Tibial nerve (tissue), 4 donors: ENCODE measurements at places on chromosomes 11 and 22.

DNA sequence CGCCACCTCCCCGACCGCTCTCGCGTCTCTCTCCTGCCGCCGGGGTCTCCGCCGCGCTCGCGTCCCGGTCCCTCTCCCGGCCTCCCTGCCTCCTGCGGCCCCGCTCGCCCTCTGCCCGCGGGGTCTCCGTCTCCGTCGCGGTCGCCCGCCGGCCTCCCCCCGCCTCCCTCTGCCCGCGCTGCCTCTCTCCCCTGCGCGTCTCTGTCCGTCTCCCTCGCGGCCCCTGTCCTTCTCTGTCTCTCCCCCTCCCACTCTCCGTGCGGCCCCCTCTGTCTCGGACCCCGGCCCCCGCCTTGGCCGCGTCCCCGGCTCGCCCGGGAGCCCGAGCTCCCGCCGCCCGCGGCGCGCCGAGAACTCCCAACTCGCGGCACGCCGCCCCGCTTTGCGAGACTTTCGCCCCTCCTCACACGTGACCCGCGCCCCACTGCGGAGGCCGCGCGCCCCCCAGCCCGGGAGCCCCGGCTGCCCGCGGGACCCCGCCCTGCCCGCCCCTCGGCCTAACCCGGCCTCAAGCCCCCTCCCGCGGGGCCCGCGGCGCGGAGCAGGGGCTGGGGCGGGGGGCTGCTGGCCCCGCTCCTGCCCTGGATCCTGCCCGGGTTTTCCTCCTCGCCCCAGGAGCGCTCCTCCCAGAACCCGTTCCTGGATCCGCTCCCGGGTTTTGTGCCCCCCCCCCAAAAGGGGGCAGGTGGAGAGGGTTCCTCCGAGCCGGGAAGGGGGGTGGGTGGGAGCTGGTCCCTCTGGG, 702 bp upstream of the KCNJ4 start:
- H3K4me1 ChIP-seq = peaks cover 29% of the 10 kb centered on the region
- no peaks in the 10 kb centered on the region for H3K36me3 ChIP-seq
- H3K27ac ChIP-seq = peak overlapping the region; percentile 7
- H3K27me3 ChIP-seq = peaks cover 68% of the 10 kb centered on the region
- H3K4me3 ChIP-seq = peak overlapping the region; percentile 35
- DNase-seq = no peak

DNA sequence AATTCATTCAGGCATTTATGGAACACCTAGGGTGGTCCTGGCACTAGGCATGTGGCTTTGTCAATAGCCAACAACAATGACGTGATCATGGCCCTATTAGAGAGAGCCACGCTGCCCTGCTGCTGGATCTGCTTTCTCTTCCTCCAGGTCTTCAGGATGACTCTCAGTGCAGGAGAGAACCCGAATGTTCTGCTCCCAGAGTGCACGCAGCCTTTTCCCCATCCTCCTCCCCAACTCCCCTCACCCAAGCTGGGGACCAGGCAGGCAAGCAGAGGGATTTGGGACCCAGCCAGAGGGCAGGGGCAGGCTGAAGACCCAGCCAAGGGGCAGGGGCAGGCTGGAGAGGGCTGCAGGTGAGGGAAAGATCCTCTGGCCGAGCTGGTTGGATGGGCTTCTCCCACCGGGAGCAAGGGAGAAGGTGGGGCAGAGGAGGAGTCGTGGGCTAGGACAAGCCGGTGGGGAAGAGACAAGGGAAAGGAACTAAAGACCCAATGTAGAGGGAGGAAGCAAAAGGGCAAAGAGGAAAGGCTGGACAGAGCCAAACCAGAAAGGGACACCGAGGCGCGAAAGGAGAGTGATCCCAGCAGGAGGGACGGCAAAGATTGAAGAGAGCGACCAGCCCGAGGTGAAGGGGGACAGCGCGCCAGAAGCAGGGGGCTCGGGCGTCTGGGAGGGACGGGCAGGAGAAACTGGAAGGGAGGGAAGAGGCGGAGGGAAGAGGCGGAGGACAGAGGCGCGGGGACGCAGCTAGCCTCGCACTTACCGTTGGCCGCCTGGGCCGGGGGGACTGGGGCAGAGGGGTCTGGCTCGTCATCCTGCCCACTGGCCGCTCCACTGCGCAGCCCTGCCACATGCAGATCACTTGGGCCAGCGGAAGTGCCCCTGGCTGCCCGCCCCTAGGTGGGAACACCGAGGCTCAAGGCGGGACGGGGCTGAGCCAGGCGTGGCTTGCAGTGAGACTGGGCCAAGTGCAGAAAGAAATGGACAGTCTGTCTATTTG, at the start of gene KCTD14:
TSS of gene KCTD14 (minus strand) at position 880 of the 1,000 bp plus-strand sequence. CDS start at position 853, 27 bp downstream.
- peak within 1 kb of the TSS; percentile 57 for H3K4me3 ChIP-seq
- DNase-seq = no peak
- H3K36me3 ChIP-seq = peaks cover 7% of the 10 kb centered on the region
- H3K4me1 ChIP-seq = peaks cover 21% of the 10 kb centered on the region
- no peaks in the 10 kb centered on the region for H3K27me3 ChIP-seq
- H3K27ac ChIP-seq = peak within 1 kb of the TSS; percentile 77

GRCh38 chr11:45252134-45252856, 33.8 kb downstream of the SYT13 start:
- no peaks in the 10 kb centered on the region for H3K36me3 ChIP-seq
- DNase-seq = no peak
- peaks cover 9% of the 10 kb centered on the region for H3K27me3 ChIP-seq

DNA sequence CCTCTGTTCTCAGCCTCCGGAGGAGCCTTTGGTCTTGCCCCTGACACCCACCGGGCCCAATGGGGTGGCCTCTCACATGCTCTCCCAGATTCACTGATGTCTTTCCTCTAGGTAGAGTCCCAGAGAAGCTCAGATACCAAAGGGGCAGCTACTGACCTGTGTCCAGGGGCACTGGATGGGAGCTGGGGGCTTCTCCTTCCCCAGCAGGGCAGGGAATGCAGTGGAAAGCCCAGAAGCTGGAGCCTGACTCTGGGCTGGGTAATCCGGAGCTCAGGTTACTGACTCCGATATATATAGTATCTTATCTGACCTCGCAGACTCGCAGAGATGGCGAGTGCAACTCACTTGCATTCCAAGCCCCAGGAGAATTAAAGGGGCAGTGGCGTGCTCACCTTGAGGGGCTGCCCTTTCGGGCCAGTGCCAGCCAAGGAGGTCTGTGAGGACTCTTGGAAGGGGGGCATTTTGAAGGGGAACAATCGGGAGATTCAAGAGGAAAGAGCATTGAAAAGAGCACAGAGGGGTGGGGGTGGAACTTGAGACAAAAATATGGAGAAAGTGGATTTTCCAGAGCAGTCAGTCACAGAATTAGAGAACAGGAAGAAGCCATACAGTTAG, 2.5 kb downstream of the USP2 start:
- no peak overlapping the region for H3K27ac ChIP-seq
- no peaks in the 10 kb centered on the region for H3K36me3 ChIP-seq
- H3K4me1 ChIP-seq = peaks cover 20% of the 10 kb centered on the region
- H3K27me3 ChIP-seq = no peaks in the 10 kb centered on the region
- no peak for DNase-seq
